ENCODE measurements at places on chromosomes 1 and 21.

DNA sequence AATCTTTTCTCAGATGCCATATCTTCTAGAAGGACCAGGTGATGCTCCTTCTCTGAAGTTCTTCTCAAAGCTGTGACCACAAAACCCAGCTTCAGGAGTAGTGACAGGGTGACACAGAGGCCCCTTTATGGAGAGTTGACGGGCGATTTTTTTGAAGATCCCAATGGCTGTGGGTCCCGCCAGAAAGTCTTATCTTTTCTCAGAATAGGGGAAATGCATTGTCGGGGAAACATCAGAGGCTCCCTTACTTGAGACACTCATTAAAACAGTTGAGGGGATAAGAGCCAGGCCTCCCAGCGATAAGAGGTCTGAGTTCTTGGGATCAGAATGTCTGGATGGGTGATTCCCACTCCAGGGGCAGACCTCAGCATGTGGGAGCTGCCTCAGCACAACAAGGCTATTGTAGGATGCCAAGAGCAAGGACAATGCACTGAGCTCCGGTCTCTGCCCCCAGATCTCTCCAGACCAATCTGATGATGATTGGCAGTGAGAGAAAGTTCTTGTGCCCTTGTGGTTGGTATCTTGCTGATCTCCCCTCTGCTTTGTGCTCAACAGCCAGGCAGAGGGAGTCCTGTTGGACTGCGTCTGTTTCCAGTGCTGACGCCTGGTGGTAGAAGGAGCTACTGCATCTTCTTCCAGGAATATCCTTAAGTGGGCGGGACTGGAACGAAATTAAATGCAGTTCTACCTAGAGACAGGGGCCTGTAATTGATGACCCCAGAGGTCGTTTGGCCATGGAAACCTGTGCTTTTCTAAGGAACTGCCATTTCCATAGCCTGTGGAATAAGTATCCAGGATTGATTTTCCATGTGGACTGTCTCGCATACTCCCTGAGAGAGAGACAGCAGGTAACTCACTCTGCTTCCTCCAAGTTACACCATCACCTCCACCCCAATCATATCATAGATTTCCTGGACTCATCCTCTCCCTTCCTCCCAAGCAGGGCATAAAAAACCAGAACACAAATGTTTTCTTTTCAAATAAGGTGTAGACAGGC, 6.8 kb upstream of the ACKR1 start:
- DNase-seq, result peak; percentile 57

- DNase-seq, result no peak
Measured at GRCh38 chr1:172833954-172834353, 175.1 kb downstream of the FASLG start.

- no peak for DNase-seq
Measured at GRCh38 chr1:91080650-91081049, 58.8 kb upstream of the ZNF644 start.

- no peak for DNase-seq
Measured at GRCh38 chr1:156639601-156640101, 2.3 kb upstream of the BCAN start.

GRCh38 chr1:246786606-246787238, 62.5 kb downstream of the SCCPDH start:
- DNase-seq, result peak; percentile 73

DNA sequence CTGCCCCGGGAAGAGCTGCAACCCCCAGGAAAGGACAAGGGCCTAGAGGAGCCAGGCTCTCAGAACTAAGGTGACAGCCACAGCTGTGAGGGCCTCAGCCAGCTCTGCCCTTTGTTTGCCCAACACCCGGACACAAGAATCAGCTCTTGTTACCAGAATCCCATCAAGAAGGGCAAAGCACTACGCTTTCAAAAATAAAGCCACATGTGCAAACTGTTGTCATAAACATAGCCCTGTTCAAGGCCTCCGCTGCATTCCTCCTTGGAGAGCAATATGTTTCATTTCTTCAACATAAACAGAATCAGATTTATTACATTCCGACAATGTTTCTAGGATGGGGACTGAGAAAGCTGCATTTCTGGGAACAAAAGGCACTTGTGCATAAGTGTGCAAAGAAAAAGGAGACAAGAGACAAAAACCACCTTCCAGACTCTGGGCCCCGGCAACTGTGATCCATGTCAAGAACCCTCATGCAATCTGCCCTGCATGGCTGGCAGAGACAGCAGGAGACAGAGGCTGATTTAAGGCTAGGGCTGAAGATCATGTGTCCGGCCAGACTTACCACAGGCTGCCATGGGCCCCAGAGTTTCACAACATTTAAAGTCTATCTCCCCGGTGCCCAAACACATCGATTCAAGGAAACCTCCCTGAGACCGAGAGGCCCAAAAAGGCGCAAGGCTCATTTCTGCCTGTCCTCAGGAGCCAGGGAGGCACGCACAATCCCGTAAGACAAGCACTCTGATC, 71.0 kb downstream of the SSBP3 start:
- no peak for DNase-seq

DNA sequence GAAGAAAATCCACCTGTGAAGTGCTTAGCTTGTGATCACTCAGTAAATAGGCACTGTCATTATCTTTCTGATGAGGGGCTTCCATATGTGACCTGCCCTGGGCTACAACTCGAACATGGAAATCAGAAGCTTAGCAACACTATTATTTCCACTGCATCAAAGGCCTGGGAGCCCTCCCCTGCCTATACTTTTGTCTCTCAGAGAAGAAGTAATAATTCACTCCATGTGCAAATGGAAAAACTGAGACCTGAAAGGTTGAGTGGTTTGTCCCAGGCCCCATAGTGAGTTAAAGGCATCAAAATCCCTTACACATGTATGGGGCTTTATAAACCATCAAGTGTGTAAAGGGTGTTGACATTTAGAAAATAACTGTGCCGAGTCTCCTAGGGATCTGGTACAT, 20.9 kb downstream of the SOX13 start:
- DNase-seq, result no peak

DNA sequence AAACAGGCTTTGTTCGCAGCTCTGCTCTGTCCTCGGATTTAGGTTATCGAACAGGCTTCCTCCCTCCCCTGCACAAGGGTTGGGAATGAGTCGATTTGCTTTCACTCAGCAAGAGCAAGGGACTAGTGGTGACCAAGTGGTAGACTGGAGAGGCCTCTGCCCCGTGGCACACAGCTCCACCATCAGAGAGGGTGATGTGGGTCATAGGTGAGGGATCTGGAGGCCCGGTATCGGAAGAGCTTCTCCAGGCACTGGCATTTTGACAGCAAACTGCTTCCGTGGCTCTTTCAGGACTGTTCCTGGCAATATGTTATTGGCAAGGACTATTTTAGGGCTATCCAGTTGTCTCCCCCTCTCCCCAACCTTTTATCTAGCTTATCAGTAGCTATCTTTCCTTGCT, 3.1 kb upstream of the ELF3 start:
- peak; percentile 64 for DNase-seq

GRCh38 chr1:161499099-161500039, 5.9 kb upstream of the FCGR2A start:
- no peak for DNase-seq

GRCh38 chr21:28396421-28396820, 596.3 kb downstream of the LTN1 start:
- DNase-seq, result no peak

DNA sequence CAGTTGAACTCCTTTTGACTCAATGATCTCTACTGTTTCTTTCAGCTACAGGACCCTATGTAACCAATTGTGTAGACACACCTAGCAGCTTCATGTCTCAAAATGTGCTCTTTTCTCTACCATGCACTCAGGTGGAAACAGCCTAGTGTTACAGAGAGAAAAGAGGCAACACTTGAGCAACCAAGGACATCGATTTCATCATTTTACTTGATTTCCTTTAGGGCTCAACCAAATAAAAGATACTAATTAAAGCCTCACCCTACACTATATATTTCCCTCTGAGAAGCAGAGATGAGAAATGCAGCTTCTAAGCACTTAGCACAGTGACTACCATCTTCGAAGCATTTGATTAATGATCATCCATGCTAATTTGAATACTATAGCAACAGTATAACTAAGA, 55.1 kb downstream of the PTGER3 start:
- DNase-seq, result no peak

GRCh38 chr1:59150577-59151386, 146.1 kb upstream of the FGGY start:
- DNase-seq, result peak; percentile 41

DNA sequence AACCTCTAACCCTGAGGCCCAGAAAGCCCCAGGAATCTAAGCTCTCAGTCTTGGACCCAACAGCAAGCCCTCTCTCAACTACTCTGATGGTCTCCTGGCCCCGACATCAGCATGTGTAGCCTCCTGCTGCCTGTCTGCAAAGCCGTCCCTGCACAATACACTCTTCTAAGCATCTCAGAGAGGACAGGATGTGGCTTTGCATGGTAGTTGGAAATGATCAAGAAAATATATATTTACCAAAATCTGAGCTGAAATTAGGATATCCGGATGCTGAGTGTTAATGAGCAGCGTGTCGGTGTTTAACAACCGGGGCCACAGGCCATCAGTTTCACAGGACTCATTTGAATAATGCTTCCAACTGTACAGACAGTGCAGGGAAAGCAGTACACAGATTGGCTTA, 59.1 kb upstream of the SIM2 start:
- no peak for DNase-seq

DNA sequence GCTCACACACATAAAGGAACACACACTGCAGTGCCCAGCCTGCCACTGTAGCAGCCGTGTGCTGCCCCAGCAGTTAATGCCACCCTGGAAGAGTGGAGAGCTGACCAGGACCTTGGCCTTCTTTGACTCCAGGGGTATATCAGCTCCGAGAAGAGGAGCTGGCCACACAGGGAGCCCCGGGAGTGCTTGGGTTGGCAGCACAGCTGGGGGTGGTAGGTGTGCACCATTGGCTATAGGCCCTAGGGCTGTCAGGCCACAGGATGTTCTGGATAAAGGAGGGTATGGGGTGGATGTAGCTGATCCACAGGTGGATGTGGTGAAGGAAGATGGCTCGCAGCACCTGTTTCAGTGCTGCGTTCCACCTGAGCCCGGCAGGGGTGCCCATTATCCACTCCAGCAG, 640.5 kb downstream of the PLPP3 start:
- no peak for DNase-seq

GRCh38 chr1:111891566-111891965, 97.9 kb downstream of the KCND3 start:
- DNase-seq, result no peak

GRCh38 chr1:216903382-216903740, 180.1 kb upstream of the ESRRG start:
- DNase-seq, result peak; percentile 61

DNA sequence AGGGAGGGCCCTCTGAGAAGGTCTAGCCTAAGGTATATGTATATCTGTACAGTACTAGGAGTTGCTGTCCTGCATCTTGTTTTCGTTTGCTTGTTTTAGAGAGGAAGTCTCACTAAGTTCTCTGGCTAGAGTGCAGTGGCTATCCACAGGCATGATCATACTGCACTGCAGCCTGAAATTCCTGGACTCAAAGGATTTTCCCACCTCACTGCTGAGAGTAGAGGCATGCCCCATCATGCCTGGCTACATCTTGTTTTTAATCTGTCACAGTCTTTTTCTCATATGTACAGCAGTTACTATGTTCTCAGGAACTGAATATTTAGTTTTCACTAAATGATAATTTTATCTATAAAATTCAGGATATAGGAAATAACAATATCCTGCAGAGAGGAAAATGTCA, 15.3 kb upstream of the PYHIN1 start:
- no peak for DNase-seq

DNA sequence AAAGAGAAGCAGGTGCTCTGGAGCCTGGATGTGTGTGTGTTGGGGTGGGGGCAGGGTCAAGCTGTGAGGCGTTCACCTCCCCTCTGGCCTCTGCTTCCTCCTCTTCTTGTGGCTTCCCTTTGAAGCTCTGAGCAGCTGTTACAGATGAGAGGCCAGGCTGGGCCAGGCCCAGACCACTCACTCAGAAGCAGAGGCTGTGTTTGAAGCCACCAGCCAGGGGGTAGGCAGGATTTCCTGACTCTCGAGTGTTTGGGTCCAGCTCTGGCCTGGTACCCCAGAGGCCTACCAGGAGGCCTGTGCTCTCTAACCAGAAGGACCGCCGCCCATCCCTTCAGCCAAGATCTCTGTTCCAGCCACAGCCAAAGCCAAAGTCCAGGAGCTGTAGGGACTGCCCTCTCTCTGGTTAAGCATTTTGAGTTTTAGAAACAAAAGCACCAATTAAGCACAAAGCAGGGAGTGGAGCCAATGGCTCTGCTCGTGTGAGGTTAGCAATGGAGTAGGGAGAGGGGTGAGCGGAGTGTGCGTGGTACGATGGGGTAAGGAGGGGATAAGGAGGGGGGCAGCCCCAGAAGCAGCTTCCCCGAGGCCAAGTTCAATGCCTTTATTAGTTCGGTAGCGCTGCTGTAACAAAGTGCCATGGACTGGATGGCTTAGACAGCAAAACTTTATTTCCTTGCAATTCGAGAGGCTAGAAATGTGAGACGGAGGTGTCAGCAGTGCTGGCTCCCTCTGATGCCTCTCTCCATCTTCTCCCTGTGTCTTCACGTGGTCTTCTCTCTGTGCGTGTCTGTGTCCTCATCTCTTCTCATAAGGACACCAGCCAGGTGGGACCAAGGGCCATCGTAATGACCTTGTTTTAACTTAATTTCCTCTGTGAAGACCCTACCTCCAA, 20.5 kb downstream of the RCSD1 start:
- DNase-seq, result no peak

- no peak for DNase-seq
Measured at GRCh38 chr1:155801149-155801548, 55.9 kb downstream of the GON4L start.

GRCh38 chr1:38587766-38588165, 271.8 kb downstream of the RRAGC start:
- no peak for DNase-seq

DNA sequence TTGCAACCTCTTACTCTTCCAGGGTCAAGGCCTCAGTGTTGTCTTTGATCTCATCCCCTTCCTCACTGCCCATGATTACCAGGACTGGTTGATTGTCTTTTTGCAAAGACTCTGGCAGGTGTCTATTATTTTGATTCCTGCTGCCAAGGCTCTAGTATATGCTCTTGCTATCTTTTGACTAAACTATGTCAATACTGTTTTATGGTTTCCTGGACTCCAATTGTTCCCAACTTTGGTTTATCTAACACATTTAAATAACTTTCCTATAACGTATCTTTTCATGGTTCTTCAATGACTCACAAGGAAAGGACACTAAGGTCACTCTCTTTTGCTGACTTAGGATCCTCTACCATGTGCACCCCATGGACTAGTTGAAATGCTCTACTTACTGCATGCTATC, 141.5 kb downstream of the PTPRC start:
- no peak for DNase-seq

- DNase-seq, result peak; percentile 50
Measured at GRCh38 chr1:227437495-227438008, 119.3 kb upstream of the CDC42BPA start.

DNA sequence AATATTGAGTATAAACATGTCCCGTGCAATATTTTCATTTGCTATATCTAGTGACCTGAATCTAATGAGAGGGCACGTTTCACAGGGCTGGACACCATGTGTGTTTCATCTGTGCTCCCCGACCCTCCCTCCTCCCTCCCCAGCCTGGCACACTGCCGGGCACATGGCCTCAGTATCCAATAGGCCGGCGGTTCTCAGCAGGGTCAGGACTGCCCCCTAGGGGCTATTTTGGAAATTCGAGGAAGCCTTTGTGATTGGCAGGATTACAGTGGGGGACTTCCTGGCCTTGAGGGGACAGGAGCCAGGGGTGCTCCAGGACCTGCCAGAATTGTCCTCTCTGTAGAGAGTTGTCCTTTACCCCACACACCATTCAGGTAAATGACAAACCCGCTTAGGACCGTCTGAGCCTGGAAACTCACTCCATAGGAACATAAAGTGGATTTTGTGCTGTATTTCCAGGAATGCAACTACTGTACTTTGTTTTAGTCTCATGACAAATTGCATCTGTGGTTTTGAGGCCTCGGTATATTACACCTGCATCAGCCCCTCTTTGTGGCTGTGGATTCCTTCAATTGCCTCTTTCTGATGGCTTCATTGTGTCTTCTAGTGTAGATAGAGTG, 109.5 kb upstream of the SIM2 start:
- peak; percentile 21 for DNase-seq

All from small intestine (tissue), 16 donors.